ENCODE measurements at places on chromosomes 4 and X.

DNA sequence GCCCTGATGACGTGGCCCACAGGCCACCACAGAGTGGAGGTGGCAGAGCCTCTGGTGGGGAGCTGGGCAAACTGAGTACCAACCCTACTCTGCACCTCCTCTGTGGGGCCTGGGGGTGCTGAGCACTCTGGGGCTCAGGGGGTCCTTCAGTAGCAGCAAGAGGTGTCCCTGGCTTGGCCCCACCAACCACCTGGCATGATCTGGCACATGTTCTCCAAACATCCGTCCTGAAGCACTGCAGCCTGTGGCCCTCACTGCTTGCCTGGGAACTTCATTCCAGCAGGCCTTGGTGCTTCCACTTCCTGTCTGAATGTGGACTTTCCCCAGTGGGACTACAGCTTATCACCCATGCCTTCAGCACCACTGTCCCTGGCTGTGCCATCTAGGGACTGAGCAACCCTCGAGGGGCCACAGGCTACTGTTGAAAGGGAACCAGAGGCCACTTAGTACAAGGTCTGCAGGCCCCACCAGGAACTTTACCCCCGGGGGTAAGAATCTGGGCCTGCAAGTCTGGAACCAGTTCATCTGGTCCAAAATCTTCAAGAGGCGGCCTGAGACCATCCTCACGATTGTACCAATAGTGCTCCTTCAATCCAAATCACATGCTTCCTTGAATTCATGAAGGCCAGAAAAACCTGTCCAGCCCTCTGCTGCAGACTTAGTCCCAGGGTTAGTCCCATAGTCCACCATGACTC is 13.2 kb downstream of the TNIP2 start:
- DNase-seq, result no peak

GRCh38 chr4:14879683-14880082 is 122.6 kb upstream of the CPEB2 start:
- DNase-seq, result no peak

- no peak for DNase-seq
Observed at GRCh38 chrX:22340022-22340616, 67.4 kb downstream of the CBLL2 start.

- no peak for DNase-seq
Observed at GRCh38 chr4:163738521-163738920, 244.0 kb downstream of the TMA16 start.

GRCh38 chr4:38902695-38903094 is 35.1 kb downstream of the FAM114A1 start:
- peak; percentile 32 for DNase-seq

Measured in midbrain (tissue), 1 donor.